ENCODE measurements at places on chromosomes 12 and 14.

- DNase-seq = no peak
These were observed 121.8 kb downstream of the SLC38A6 start for GRCh38 chr14:61102549-61103466.

GRCh38 chr14:102688290-102688689, 89.0 kb upstream of the TRAF3 start:
- no peak for DNase-seq

DNA sequence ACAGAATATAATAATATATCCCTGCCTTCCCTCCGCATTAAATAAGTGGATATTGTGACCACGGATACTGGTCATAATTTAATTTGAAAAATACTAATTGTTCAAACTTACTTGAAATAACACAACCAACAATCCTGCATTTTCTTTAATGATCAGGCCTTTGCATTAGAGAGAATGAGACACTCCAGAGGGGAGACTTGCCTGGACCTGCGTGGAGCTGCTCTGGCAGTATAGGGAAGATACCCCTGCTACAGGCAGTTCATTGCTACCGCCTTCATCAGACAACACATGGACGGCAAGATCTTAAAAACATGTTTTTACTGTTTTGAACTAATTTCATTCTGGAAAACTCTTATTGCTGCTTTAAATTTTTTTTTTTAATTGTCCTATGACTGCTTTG, 211.0 kb upstream of the FAR2 start:
- DNase-seq = no peak

- no peak for DNase-seq
These were observed 115.4 kb downstream of the SINHCAF start for GRCh38 chr12:31210541-31210940.

- DNase-seq = no peak
These were observed 21.7 kb downstream of the AICDA start for GRCh38 chr12:8590842-8591545.

GRCh38 chr12:117313926-117314325, 47.5 kb downstream of the NOS1 start:
- DNase-seq = no peak

DNA sequence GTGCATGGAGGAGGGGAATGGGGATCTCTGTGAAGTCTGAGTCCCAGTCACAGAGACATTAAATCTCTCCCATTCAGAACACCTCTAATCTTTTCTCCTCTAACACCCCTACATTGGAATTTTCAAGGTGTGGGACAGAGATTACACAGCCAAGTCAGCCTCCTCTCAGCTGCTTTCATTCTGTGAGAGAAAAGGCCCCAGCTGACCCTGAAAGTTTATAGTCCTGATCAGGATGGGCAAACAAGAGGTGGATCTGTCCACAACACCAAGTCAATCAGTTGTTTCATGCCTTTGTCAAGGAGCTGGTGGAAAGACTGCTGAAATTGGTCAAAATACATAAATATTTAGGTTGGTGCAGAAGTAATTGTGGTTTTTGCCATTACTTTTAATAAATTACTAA, 218.9 kb downstream of the SEC23A start:
- no peak for DNase-seq

DNA sequence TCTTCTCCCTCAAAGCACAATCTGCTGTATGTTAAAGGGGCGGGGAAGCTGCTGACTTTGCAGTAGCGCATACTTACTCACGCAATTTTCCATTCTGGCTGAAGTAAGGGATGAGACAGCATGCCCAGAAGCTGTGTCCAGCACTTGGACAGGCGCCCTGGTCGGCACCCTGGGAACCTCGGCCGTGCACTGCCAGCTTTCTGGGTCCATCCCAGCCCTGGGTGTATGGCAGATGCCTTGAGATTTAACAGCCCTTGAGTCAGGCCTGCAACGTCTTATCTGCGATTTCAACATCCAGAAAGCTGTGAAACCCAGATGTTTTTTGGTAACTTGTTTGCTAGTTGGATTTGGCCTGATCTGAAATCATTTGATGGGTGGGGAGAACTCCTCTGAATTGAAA, 16.1 kb downstream of the EML1 start:
- DNase-seq = no peak

DNA sequence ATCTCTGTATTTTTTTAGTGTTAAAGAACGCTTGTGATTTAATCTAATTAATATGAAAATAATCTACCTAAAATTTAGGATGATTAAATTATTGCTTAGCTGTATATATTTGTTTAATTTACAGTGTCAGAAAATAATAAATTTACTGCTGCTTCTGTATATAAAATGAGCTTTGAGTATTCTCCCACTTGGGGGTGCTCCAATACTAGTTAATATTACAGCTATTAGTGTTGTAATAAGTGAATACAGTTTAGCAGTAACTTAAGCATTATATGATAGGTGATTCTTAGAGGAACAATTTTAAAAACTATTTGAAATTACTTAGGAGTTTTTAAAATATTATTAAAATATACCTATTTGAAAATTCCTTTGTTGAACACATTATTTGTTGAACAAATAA, 62.2 kb downstream of the PAPOLA start:
- peak; percentile 11 for DNase-seq

GRCh38 chr12:14723763-14724162, 27.4 kb upstream of the GUCY2C start:
- peak; percentile 41 for DNase-seq

GRCh38 chr12:82833481-82833880, 146.8 kb downstream of the TMTC2 start:
- DNase-seq = no peak

GRCh38 chr12:52184813-52185212, 7.0 kb downstream of the KRT80 start:
- DNase-seq = no peak

GRCh38 chr12:66066137-66066928, 64.2 kb downstream of the LLPH start:
- peak; percentile 77 for DNase-seq

DNA sequence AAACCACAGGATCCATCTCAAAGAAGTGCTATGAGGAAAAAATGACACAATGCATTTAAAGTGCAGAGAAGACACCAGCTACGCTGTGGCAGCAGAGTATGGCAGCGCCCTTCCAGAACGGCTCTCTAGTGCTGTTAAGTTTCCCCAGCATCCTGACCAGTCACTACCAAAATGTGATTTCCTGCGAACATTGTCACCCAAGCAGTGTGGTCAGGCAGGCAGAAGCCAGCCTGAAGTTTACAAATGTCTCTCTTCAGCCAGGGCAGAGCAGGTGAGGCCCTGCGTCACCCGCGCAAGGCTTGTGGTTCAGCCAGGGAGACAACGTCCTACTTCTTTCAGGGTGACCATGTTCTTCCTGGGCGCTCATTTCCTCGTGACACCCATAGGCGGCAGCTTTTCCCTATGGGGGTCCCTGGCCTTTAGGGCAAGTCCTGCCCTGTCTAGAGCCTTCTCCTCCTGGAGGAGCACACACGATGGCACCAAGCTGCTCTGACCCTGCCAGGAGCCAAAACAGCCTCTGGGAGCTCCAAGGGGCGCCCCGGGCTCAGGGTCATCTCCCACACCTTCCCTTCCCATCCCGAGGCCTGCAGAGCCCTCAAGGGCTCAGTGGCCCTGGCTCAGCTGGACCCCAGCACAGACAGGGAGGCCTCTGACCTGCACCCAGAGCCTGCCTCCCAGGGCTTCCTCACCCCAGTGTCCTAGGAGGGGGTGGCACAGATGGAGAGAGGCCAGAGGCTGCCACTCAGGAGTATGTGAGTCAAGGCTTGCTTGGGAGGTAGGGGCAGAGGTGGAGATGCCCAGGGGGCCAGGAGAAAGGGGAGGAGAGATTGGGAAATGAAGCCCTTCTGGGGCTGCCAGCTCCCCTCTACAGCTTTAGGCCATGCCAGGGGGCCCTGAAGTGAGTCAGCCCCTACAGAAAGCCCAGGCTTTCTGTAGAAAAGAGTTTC, 41.9 kb downstream of the PSMA6 start:
- no peak for DNase-seq

GRCh38 chr14:72625689-72626088, 268.2 kb downstream of the DPF3 start:
- no peak for DNase-seq

DNA sequence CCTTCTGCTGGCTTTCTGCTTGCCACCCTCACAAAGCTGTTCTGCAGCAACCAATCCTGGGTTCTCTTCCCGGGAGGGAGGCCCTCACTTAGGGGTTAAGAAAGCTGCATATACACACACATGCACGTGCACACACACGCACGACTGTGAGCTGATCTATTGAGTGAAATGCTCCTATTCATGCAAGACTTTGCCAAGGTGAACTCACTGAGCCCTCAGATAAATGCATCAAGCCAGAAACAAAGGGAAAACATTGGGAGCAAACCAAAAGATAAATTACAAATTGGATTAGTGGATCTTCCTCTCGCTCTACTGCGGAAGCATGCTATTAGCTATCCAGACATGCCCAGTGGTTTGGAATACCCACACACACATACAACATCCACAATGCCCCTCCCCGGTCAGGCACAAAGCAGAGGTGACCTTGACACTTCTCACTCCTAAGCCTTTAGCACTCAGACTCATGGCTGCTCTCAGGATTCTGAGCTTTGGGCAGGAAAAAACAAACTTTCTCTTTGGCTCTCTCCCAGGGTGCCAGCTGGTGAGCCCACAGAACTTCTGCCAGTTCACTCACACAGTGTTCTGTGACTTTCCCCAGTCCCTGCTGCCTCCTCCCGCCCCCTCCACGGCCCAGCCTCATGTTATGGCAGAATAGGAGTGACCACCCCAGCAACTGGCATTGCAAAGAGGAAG, 320.0 kb downstream of the DPF3 start:
- DNase-seq = no peak

GRCh38 chr14:102824832-102825231, 47.6 kb downstream of the TRAF3 start:
- no peak for DNase-seq

- DNase-seq = no peak
These were observed 150.2 kb downstream of the TMEM132D start for GRCh38 chr12:129753586-129753985.

DNA sequence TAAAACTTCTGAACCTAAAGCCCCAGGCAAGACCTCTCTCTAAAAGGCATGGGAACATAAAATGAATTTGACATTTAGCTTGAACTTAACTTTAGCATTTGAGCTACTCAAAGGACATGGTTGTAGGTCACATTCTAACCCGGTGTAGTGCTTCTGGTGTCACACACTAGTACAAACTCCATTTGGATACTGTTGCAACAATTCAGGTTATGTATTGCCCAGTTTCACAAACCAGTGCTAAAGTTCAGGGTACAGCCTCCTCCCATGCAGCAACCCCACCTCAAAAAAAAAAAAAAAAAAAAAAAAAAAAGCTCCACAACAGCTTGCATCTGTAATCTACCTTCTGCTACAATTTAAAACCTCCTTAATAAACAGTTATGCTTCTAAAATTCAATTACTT, 7.8 kb downstream of the PPTC7 start:
- DNase-seq = no peak

DNA sequence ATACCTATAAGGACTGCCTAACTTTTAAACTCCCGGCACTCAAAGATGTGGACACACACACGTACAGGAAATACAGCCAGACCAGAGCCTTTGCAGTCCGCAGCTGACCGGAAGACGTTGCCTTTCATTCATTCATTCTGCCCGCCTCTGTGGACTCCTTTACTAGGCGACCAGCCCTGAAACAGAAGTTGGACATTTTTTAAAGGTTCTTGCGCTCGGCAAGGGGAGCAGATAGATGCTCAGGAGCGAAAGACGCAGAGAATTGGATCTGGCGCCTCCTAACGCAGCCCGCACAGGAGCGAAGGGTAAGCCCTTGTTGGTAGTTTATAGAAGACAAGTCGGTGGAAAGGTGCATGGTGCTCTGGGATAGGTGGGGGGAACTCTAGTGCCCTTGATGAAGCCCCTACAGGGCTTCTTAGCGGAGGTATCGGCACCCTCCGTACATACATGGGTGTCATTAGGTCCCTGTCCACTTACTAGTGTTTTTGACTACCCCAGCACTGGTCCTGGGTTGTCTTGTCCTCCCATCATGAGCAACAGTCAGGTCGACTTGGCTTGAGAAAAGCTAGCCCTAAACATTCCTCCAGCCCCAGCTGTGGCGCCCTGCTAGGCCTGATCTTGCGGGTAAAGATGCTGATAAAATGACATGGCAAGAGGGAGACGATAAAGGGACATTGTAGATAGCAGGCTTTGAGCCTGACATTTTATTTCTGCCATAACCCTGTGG, at the start of gene KDM2B:
TSS of gene KDM2B (minus strand) at position 65 of the 727 bp plus-strand sequence. CDS start 112 bp downstream, outside the sequence.
- peak; percentile 72 for DNase-seq

- DNase-seq = no peak
These were observed 970 bp downstream of the CDH24 start for GRCh38 chr14:23056145-23056955.

GRCh38 chr12:106711316-106711715, 63.2 kb upstream of the RIC8B start:
- DNase-seq = peak; percentile 77

GRCh38 chr12:93638095-93638494, 39.1 kb upstream of the CRADD start:
- no peak for DNase-seq

DNA sequence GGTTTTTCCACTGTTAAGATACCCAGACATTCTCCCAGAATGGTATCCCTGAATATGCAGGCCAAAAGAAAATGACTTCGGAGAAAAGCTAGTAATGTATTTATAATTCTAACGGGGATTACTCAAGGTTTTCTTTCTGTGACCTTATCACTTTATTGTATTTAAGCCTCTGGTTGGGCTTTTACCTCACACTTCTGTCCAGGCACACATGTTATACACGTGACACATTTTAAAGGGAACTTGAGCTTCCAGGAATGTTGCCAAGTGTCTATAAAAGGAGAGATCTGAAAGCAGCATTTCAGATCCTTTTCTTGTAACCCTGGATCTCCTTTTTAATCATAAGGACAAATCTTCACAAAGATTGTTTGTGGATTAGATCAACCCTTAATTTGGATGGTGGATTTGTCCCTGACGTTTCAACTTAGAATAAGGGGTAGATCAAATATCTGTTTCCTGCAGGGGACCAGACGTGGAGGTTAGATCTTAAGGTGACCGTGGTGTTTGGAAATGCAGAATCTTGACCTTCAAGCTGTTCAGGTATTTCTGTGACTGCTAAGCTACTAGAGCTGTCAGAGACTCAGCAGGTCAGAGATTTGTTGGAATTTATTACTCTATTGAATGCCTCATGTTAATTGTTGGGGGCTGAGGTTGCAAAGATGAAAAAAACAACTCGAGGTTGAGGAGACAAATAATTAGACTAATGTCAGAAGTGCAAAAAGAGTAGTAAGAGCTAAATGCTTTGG, 1.5 kb downstream of the CIPC start:
- peak; percentile 73 for DNase-seq

DNA sequence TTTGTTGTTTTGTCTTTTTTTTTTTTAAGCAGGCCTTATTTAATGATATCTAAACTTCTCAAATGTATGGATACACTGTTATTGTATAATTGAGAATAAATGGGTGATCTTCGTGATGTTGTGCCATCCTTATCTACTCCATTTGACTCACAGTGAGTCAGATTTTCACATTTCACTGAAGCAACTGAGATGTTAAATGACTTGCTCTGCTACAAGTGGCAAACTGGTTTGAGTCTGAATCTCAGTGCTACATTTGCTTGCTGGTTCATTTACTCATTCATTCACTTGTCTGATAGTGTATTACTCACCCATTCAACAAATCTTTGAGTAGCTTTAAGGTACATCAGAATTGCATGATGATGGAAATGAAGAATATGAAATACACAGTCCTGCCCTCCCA, 2.6 kb downstream of the KIAA0586 start:
- DNase-seq = no peak

- DNase-seq = no peak
These were observed 98.0 kb downstream of the BBS10 start for GRCh38 chr12:76250256-76250655.

All from NCI-H69 (cell line).